ENCODE measurements at places on chromosomes 2 and 18.

- DNase-seq = no peak
Measured at GRCh38 chr18:49899657-49900330, 86.5 kb upstream of the ACAA2 start.

DNA sequence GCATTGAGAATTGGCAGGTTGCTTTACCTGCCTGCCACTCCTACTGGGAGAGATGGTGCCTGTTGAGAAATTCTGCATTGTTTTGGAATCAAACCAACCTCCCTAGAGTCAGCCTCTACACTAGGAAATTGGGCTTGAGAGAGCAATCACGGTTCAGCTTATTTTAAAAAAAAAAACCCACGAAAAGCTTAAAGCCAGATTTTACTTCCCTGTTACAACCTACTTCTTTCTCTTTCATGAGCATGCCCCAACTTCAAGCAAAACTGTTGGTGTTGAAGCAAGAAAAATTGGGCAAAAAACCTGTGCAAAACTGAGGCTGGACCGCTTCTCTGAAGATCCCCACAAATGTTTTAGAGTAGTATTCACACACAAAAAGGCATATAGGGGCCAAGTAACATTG lies 134.6 kb upstream of the ZEB2 start:
- DNase-seq = no peak

DNA sequence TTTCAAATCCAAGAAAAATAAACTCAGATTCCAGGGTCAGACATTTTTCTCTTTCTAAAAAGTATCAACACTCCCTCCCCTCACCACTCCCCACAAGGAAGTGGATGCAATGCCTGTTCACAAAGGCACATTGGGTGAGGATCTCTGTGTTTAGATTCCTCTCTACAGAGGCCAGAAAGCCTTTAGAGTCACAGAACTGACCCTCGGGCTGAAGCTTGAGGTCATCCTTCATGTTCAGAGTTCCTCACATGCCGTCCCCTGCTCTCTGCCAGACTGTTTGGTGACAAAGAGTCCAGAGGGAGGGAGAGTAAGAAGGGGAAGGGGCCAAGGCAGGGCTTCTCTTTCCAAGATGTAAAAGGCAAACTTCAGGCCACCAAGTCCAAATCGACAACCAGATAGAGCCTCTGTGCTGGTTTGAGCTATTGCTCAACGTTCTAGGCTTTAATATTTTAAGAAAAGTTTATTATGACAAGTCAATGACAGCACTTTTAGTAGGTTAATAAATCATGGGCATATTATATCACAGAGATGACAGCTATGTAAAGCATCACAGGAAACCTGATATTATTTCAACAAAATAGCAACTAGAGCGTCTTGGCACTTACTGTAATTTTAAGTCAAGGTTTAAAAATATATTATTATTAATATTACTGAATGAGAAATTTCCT lies 269.4 kb downstream of the ETAA1 start:
- no peak for DNase-seq

- DNase-seq = no peak
Measured at GRCh38 chr18:24488824-24489493, 28.5 kb downstream of the HRH4 start.

DNA sequence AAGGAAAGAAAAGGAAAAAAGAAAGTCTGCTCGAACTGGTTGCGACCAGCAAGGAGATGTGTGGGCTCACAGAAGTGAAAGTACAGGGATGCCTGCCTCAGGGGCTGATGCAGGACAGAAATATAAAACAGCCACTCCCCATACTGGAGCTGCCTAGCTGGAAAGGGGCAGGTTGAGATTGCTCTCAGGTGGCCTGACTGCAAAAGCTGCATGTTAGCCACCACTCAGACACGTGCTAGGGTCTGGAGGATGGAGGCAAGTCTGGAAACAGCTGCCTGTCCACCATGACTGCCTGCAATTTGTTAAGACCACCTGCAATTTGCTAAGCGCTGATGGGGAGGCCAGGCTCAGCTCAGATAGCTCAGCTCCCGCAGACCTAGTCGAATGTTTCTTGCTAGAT lies 17.9 kb downstream of the B3GNT7 start:
- no peak for DNase-seq

DNA sequence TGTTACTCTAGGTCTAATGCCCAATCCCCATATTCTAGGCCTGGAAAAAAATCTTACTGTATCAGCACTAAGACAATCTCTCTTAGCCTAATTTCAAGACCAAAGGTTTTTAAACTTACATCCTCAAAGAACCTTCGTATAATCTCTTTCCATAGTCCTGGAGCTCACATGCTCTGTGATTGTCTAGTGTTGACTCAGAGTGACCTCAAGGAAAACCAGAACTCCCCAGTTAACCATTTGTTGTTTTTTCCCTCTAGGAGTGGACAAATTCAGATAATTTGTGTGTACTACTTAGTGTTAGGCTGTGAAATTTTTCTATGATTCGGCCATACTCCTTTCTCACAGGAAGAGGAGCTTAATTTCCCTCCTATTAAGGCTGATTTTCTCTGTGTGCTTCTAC lies 536.1 kb downstream of the SLC4A3 start:
- DNase-seq = no peak

DNA sequence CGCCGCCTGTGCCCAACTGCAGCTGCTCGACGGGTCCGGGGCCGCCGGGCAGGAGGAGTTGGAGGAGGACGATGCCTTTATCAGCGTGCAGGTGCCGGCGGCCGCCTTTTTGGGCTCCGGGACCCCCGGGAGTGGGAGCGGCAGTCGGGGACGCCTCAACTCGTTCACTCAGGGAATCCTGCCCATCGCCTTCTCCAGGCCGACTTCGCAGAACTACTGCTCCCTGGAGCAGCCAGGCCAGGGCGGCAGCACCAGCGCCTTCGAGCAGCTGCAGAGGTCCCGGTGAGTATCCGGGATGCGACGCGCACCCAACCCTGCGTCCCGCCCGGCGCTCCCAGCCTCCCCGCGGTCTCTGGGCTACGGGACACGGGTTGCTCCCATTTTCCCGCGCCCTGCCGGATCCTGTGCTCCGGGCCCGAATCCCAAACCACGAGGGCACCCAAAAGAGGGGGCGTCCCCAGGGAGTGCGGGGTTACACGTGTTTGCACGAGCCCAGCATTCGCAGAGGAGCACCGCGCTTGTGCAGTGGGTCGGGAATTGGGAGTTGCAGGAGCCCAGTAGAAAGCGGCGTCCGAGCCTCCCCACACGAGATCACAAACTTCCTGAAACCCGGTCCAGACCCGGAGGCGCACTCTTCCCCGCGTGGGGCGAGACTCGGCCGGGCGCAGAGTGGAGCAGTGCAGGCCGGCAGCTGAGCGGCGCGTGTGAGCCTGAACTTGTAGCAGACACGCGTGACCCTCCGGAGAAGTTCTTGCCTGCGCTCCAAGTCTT lies 1.2 kb downstream of the CABLES1 start:
- peak; percentile 8 for DNase-seq

DNA sequence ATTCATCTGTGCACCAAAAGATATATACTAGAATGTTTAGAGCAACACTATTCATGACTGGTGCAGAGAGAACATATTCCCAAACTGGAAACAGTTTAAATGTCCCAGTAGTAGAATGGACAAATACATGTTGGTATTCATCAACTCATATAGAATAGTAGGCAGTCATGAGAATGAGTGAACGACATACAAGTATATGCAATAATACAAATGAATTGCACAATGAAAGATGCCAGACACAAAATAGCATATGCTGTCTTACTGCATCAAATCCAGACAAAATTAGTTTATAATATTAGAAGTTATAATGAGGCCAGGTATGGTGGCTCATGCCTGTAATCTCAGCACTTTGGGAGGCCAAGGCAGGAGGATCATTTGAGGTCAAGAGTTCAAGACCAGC lies 8.3 kb upstream of the PRKAG3 start:
- no peak for DNase-seq

DNA sequence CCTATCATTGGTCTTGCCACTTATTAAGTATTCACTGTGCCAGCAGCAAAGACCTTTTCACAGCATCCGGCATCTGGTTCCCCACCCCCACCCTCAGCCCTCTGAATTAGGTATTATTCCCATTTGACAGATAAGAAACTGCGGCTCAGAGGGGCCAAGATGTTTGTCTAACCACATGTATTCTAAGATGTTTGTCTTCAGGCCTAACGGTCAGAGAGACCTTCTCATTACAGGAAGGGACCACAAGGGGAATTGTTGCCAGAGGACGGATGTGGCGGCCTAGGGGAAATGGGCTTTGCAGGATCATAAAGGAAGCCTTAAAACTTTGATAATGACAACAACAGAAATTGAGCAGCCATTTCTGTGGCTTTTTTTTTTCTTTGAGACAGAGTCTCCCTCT lies 16.6 kb downstream of the NPPC start:
- DNase-seq = no peak

- DNase-seq = no peak
Measured at GRCh38 chr18:48123324-48123723, 192.9 kb upstream of the SMAD2 start.

DNA sequence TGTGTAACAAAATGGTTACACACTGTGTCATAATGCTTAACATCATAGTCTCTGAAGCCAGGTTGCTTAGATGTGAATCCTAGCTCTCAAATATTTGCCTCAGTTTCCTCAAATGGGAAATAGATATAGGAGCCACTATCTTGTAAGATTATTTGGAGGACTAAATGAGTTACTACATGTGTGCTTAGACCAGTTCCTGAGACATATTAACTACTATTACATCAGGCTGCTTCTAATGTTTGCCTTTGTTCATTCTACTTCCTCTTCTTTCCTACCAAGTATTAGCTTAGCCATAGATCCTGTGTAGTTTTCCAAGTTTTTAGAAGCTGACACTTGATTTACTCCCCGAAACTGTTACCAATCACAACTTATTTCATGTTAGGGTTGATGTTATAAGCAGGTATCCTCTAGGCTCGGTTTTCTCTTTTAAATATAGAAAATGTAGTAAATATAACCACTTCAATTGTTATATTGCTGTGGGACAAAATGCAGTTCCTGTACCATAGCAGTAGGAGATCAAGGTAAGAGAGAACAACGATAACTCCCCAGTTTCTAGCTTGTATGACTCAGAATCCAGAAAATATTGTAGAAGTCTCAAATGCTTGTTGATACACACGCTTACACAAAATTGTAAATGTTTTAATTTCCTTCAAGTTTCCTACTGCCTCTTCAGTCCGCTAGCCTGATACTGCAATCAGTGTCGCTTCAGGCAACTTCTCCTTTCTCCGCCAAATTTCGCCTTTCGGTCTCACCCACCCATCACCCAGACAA lies 751 bp upstream of the DNAJC10 start:
- no peak for DNase-seq

DNA sequence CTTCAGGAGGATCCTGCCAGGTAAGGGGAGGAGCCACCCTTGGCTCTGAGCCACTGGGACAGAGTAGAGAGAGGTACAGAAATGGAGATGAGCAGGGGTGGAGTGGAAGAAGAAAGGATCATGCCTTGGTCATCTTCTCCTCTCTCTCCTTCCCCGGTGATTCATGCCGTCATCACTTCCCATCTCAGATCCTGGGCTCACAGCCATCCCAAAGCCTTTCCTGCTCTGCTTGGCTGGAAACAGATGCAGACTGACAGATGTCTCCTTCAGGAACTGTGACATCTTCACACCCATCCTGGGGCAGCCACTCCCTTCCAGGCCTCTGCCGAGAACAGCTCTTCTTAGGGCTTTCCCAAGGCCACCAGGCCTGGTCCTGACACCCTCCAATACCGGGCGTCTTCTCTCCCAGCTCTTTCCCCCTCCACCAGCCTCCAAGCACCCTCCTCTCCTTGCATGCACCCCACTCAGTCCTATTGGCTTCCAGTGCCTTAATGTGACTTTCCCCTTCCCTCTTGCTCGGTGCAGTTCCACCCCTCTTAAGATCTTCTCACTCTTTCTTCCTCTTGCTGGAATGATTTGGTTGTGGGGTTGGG lies 58.3 kb upstream of the TNP1 start:
- DNase-seq = no peak

GRCh38 chr18:55351980-55352714 lies 235.8 kb downstream of the TCF4 start:
- no peak for DNase-seq

GRCh38 chr2:37211212-37211611 lies 14.9 kb downstream of the CEBPZOS start:
- no peak for DNase-seq

DNA sequence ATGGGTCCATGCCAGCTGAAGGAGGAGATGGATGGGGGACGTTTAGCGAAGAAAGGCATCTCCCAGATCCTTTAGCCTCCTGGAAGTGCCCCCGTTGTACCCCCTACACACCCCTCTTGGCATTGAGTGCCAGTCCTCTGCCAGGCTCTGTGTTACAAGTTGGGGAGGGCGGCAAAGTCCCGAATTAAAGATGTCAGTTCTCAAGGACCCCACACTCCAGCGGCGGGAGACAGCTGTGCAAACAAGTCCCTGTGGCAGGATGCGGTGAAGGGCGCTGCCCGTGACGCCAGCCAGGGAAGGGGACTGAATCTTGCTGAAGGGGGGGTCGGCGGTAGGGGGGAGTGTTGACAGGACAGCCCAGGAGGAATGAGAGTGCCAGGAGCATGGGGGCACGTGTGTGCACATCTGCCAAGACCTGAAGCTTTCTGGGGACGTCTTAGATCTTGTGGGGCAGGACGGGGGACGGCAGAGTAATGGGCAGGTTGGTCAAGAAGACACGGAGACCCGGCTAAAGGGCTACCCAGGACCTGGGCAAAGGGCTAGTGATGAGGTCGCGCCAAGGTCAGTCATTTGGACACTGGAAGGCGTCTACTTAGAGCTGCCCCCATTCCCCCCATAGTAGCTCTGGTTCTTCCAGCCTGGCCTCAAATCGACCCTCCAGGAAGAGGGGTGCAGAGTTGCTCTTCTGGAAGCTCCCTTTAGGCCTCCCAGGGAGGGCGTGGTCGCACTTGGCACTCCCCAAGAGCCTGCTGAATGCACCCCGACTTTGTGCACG lies 2.8 kb upstream of the CTDSP1 start:
- DNase-seq = peak; percentile 47

GRCh38 chr2:179050755-179051154 lies 818 bp upstream of the CCDC141 start:
- DNase-seq = no peak

- no peak for DNase-seq
Measured at GRCh38 chr18:63322206-63322605, 2.6 kb upstream of the BCL2 start.

GRCh38 chr18:70335892-70336726 lies 47.3 kb downstream of the SOCS6 start:
- no peak for DNase-seq

GRCh38 chr2:40962026-40962425 lies 510.1 kb upstream of the SLC8A1 start:
- no peak for DNase-seq

Data from stimulated activated CD4-positive, alpha-beta T cell treated with anti-CD3 and anti-CD28 coated beads, Interleukin-4, amount 100 ng/mL, for 1 hour (primary cell).